ENCODE measurements at places on chromosomes 16 and 17.

- no peak for DNase-seq
Measured at GRCh38 chr17:56440419-56440818, 153.1 kb upstream of the NOG start.

- peak; percentile 67 for DNase-seq
Measured at GRCh38 chr16:84740596-84741116, 40.9 kb downstream of the USP10 start.

DNA sequence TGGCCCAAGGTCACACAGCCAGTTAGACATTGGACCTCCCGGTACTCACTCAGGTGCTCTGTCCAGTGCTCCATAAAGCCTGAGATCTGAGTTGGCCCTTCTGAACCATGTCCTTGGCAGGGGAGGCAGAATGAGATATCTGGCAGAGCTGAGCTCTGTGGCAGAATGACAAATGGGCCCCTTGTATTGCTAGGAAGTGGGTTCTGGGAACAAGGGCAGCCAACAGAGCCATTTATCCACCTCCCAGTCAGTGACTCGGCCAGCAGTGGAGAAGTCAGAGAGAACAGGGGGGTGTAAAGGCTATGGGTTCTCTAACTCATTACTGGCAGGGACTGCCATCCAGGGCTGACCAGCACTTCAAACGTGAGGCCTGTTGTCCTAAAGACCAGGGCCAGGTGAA is 117.1 kb upstream of the NLRP1 start:
- DNase-seq = no peak

DNA sequence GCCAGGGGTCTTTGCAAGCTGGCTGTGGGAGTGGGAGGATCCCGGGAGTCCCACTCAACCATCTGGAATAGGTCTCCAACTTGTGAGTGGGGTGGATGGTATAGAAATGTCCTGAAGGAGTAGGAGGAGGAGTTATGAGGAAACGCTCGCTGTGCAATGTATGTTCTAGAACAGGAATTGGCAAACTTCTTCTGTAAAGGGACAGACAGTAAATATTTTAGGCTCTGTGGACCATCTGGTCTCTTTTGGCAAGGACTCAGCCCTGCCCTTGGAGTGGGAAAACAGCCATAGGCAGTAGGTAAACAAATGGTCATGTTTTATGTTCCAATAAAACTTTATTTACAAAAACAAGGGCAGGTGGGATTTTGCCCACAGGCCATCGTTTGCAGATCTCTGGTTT is 149.2 kb downstream of the NPIPB5 start:
- DNase-seq = no peak

DNA sequence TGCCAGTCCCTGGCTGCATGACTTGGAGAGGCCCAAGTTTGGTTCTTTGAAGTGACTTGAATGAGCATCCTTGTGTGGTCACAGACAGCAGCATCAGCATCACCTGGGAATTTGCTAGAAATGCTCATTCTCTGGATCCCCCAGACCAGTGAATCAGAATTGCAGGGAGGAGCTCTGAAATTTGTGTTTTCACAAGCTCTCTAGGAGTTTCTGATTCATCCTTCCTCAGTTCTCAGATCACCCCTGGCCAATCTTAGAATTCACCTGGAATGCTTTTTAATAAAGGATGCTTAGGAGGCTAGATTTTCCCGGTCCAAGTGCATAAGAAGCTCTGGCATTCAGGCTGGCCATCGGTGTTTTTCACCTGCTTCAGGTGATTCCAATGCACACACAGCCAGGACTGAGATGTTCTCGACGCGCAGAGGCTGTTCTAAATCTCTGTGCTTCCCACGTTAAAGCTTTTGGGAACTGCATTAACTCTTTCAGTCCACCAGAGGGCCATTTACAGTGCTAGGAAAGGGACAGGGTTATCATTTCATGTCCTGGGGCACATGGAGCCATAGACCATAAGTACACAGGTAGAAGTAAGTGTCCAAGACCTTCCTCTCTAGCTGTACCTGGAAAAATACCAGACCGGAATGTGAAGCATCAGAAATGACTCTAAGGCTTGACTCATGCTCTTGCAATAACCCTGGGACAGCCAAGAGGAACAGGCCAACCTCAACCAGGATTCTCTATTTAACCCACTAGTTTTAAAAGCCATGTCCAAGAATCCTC is 85.7 kb upstream of the XYLT1 start:
- DNase-seq = no peak

GRCh38 chr17:70624211-70624610 is 454.9 kb downstream of the KCNJ2 start:
- no peak for DNase-seq

DNA sequence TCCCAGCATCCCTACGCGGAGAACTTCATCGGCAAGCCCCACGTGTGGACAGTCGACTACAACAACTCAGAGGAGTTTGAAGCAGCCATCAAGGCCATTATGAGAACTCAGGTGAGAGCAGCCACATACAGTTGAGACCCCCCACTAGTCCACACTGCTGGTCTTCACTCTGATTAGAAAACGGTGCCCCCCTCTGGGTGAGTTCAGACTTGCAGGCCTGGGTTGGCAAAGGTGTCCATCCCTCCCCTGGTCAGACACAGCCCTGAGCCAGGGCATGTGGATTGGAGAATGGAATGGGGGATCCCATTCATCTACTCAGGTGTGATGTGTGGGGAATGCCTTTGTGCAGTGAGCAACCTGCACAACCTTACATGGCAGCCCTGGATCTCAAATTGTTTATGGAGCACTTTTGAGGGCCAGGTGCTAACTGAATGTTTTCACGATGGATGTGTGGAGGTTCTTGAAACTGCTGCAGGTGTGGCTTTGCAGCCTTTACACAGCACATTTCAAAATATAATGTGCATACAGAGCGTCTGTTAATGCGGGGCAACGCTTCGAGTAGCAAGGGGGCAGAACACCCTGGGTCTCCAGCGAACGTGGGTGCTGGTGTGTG is 72.6 kb downstream of the MGAT5B start:
- no peak for DNase-seq

GRCh38 chr16:69520800-69521602 is 44.8 kb upstream of the NFAT5 start:
- no peak for DNase-seq

DNA sequence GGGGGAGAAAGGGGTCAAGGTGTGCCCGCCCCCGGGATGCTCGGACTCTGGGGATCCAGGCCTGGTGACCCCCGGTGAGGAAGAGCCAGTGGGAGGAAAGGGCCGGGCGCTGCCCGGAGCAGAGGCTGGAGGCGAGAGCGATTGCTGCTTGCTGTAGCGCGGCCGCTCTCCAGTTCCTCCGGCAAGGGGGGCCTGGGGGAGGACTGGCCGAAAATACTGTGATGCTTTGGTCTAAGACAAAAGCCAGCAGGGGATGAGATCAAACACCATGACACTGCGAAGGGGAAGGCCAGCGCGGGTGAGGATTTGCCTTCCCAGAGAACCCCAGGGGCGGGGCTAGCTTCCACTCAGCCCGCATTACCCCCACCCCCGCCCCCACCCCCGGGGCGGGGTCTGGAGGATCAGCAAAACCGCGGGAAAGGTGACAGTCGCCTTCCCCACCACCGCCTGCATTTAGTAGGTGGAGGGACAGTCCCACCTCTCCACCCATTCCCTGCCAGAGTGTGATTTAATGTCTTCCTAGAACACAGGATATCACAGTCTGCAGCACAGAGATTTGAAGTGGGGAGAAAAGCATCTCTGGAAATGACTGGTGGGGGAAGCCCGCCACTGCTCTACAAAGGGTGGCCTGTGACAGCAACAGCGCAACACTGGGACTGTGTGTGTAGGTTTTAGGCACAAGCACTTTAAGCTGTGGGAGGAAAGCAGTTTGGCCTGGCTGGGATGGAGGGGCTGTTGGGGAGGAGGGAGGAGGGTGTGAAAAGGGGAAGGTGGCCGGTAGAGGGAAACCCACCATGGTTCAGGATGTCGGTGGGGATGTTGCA is 25.7 kb downstream of the MRC2 start:
- peak; percentile 83 for DNase-seq

GRCh38 chr17:3008336-3009288 is 54.8 kb downstream of the OR1D5 start:
- DNase-seq = no peak

GRCh38 chr17:1931844-1932579 is 93.1 kb downstream of the RTN4RL1 start:
- DNase-seq = peak; percentile 70

GRCh38 chr16:50185005-50185505 is 31.9 kb downstream of the TENT4B start:
- DNase-seq = no peak

- DNase-seq = peak; percentile 88
Measured at GRCh38 chr17:44919885-44920564, 4.7 kb upstream of the GFAP start.

DNA sequence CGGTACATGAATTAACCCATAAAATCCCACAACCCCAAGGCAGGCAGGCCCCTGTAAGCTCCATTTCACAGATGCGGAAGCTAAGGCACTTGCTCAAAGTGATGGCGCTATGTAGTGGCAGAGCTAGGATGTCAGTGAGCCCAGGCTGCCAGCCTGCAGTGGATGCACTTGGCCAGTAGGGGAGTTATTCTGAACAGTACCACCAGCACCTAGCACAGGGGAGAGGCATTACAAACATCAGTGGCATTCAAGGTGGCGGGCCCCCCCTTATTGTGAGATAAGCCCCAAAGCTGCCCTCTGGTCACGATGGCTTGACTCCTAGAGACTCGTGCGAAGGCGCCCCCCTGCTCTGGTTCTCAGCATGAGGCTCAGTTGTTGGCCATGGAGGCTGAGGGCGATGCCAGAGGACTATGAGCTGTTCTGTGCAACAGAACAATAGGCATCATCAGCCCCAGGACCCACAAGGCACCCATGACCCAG is 33.8 kb downstream of the GTF3C1 start:
- peak; percentile 46 for DNase-seq

DNA sequence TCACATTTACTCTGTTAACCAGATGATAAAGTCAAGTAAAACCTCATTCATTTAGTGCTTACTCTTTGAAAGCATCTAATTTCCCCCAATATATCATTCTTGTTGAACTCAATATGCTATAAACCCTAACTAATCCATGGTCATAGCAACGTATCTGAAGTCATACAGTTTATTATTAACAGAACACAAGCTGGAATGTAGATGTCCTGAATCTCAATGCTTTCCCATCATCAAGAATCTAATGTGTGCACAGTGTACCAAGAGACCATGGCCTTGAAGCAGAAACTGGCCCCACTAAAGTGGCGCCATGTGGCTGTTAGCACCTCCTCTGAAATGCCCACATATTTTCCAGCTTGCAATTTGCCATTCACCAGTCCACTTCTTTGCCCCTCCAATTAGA is 245.8 kb downstream of the SOX9 start:
- DNase-seq = no peak

DNA sequence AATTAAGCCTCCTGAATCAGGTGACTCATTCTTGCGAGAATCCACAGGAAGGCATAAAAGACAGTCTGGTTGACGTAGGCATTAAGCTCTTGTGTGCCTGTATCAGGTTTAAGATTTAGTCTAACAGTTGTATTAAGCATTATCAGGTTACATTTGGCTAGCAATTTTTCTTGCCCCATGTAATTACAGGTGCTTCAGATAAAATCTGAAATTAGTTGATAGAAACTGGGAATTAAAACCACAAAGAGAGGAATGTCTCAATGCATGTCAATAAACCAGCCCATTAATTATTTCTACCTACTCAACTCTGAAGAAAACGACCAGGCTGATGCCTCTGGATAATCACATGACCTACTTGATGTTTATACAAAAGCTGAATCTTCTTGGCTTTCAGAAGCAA is 217.2 kb downstream of the CA10 start:
- DNase-seq = no peak

DNA sequence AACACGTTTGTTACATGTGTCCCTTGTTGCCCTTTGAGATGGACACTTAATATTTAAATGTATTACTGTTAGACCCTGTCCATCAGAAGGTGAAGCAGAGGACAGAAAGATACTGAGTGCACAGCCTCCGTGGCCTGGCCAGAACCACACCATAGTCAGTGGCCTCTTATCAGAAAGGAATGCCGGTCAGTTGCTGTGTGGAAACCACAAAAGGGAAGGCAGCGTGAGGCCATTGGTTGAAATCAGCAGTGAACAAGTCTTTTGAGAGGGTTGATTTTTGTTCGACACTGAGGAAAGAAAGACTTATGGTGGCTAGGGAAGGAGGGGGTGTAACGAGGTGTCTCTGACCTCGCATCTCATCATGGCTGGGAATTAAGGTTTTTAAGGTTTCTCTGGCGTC is 85.4 kb upstream of the CLEC18A start:
- DNase-seq = peak; percentile 50

- DNase-seq = no peak
Measured at GRCh38 chr17:9820448-9820847, 1.4 kb downstream of the GSG1L2 start.

DNA sequence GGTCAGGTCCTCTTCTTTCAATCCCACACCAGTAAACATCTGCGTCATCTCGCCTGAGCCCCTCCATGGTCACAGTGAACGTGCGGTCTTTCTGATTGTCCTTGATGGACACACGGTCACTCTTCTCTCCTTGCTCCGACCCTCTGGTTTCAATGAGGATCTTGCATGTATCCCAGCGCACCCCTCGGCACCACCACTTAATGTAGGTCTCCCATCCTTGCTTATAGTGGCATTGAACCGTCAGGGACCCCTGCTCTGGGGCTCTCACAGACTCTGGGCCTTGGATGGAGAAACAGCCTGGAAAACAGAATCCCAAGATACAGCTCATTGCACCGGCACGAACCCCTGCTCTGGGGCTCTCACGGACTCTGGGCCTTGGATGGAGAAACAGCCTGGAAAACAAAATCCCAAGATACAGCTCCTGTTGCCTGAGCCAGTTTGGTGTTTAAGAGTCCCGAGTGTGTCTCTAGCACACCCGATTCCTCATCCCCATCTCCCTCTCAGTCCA is 5.4 kb downstream of the CD300LB start:
- DNase-seq = no peak

- DNase-seq = no peak
Measured at GRCh38 chr16:9050102-9050830, 41.2 kb upstream of the HAPSTR1 start.
